ENCODE measurements at places on chromosomes 5 and 9. TPM values are rescaled to one million over a fixed set of nuclear protein-coding genes. Genes with fewer than 3 reads are reported as not detected.

GRCh38 chr9:36023260-36024048 is 13.3 kb upstream of the RECK start:
- DNase-seq: peak; percentile 74

- peak; percentile 18 for DNase-seq
Measured at GRCh38 chr5:73229271-73229670, 56.3 kb downstream of the TMEM174 start.

GRCh38 chr5:79077680-79078365 is 8.3 kb downstream of the BHMT2 start:
- peak; percentile 31 for DNase-seq

DNA sequence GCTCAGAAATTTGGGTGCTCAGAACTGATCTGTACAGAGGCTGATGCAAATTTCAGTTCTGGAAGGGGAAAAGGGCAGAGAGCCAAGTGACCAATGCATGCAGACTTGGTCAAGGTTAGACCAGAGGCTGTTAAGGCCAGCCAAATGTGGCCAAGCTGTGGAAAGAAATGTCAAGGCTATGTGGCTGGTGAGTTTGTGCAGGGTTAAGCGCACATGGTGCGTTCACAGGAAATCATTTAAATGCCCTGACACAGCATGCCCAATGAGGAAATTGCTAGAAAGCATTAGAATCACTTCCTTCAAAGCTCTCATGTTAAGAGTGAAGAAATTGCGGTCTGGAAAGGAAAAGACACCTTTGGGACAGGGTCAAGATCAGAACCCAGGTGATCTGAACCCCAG is 58.0 kb downstream of the PTPN3 start:
- DNase-seq: no peak

GRCh38 chr5:144205141-144205551 is 34.5 kb downstream of the KCTD16 start:
- peak; percentile 55 for DNase-seq

GRCh38 chr5:176525677-176526076 is 11.5 kb downstream of the RNF44 start:
- no peak for DNase-seq

- no peak for DNase-seq
Measured at GRCh38 chr9:35835216-35835632, 6.2 kb downstream of the TMEM8B start.

DNA sequence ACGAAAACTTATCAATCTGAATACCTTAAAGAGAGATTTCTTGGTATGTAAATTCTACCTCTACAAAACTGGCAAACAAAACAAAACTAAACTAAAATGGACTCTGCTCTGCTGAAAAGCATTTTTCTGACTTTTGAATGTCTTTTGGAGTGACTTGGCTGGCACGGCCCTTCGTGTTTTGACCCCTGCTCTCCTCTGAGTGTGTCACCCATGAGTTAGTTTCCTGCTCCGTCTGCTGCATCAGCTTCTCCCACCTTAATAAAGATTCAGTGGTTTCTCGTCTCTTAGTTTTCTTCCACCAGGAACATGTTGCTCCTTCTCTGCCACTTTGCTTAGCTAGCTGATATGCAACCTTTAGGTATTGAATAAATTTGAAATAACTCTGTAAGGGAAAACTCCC is 1084.0 kb upstream of the CDH18 start:
- peak; percentile 56 for DNase-seq

DNA sequence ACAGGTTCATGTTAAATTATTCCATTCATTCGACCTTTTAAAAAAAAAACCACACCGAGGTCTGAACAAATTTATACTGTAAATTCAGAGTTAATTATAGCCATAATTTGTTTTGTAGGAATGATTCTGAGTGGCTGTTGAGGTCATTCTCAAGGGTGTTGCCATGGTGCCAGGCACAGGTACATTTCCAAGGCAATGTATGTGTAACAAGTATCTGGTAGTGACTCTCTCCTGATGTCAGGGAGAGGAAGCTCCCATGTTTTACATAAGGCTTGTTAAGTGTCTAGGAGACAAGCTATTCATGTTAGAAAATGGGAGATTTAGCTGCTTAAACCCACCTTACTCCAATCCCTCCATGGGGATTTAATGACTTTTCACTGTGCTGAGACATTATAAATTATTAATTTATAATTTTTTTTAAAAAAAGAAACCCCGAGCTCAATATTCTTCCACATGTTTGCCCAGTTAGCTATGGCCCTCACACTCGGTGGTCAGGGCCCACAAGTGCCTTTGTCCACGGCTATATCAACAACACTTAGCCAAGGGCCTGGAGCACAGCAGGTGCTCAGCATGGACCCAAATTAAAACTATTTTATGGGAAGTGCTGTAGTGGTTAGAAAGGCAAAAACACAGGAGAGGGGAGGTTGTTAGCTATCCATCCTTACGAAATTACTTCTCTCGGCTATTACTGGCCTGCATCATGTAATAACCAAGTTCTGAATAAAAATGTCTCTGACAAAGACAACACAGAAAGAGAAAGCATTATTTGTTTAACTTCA is 154.6 kb upstream of the GNA14 start:
- no peak for DNase-seq

DNA sequence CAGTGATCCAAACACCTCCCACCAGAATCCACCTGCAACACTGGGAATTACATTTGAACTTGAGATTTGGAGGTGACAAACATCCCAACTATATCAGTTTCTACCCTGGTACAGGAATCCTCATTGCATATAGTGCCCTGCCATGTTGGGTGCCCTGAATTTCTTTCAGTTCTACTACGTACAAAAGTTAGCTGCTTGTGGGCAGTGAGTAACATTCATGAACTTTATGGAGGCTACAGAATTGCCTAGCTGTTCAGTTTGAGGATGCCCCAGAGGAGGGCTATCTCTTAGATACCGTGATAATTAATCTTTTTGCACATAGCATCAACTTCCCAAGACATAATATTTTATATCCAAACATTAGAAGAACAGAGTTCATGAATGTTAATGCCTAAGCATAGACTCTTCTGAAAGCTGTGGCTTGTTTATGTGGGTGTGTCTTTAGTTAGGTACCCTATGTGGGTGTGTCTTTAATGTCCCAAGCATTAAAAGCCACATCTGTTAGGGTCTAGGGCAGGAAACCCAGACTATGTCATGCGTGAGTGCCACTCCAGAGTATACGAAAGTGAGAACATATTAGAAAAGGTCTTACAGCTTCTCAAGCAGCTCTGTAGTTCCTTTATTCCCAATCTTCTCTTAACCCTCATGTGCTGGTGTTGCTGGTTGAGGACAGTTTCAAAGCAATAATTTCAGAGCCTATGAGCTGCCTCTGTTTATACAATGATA is 47.0 kb upstream of the CHD1 start:
- no peak for DNase-seq

DNA sequence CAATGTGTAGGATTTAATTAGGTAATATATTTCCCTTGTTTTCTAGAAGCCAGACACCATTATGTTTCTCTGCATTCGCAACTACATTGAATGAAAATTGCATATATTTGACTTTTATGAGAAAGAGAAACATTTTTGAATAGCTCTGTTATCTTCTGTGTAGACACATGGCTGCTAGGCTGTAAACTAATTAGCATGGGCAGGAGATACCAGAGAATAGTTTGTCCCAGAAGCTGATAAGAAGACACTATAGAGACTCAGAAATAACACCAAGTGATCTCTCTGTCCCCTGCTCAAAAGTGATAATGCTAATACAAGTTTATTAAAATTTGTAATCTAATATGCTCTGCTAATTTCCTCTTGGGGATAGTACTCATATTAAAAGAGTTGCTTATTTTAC is 198.0 kb upstream of the TUSC1 start:
- DNase-seq: no peak

GRCh38 chr9:20995616-20996015 is 35.8 kb downstream of the HACD4 start:
- no peak for DNase-seq

- DNase-seq: peak; percentile 37
Measured at GRCh38 chr9:21357479-21358460, 7.1 kb upstream of the IFNA6 start.

DNA sequence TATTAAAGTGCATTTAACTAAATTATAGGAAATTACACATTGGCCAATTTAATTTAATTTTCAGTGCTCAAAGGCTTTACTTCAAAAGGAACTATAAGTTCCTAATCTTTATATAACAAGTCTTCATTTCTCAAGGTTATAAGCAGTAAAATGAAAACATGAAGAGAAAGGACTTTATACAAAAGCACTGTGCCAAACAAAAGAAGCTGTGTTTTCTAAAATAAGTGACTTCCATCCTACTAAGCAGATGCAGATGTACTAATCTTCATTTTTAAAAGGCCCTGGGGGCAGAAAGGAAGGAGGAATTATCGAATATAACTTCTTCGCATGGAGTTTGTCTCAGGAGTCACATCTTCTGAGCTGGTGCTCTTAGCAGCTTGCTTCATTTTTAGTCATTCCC is 81.4 kb downstream of the SHC3 start:
- DNase-seq: no peak

GRCh38 chr9:129569502-129570449 is 51.1 kb downstream of the C9orf50 start:
- DNase-seq: peak; percentile 73

DNA sequence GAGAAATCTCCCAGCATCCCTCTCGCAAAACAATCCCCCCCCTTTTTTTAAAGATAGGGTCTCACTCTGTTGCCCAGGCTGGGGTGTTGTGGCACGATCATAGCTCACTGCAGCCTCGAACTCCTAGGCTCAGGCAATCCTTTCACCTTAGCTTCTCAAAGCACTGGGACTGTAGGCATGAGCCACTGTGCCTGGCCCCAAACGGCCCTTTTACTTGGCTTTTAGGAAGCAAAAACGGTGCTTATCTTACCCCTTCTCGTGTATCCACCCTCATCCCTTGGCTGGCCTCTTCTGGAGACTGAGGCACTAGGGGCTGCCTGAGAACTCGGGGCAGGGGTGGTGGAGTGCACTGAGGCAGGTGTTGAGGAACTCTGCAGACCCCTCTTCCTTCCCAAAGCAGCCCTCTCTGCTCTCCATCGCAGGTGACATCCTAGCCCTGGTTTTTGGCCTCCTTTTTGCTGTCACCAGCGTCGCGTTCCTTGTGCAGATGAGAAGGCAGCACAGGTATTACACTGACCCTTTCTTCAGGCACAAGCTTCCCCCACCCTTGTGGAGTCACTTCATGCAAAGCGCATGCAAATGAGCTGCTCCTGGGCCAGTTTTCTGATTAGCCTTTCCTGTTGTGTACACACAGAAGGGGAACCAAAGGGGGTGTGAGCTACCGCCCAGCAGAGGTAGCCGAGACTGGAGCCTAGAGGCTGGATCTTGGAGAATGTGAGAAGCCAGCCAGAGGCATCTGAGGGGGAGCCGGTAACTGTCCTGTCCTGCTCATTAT is 6.8 kb downstream of the CA9 start:
- DNase-seq: peak; percentile 65

DNA sequence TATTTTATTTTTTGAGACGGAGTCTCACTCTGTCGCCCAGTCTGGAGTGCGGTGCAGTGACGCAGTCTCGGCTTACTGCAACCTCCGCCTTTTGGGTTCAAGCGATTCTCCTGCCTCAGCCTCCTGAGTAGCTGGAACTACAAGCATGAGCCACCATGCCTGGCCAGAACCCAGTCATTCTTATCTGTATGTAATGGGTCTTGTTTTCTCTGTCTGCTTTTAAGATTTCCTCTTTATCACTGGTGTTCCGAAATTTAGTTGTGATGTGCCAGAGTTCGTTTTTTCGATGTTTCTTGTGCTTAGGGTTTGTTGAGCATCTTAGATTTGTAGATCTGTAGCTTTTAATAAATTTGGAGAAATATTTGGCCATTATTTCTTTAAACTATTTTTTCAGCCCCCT is 19.2 kb downstream of the SLC25A25 start:
- no peak for DNase-seq

- DNase-seq: no peak
Measured at GRCh38 chr5:122937914-122938313, 92.5 kb downstream of the SNX24 start.

- DNase-seq: no peak
Measured at GRCh38 chr9:97889941-97890887, 32.1 kb downstream of the TRMO start.

DNA sequence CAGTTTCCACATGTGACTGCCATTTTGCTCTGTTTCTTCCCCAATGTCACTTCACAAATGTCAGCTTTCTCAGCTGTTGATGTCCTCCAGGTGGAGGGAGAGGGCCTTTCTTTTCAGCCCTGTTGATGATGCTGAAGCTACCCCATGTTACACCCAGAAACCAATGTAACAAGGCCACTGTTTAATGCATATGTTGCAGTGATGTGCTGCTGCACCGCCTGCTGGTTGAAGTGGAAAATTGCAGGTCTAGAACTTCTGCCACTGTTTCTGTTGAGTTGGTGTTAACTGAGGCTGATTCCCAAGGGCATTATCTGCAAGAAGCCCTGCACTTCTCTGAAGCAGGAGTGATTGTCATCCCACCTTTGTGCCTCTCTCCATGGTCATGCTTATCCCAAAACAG is 428.4 kb downstream of the KDM4C start:
- no peak for DNase-seq

DNA sequence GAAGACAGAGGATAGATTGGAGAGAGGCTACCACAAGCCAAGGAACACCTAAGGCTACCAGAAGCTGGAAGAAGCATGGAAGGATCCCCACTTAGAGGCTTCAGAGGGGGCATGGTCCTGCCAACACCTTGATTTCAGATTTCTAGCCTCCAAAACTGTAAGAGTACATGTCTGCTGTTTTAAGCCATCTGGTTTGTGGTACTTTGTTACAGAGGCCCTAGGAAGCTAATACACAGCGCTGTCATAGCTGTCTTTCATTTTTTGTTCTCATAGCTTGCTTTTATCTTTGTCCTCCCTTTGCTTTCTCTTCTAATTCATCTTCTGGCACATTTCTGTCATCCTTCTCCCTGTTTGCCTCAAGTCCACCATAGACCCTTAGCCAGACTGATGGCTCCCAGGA is 104.5 kb downstream of the ATP10B start:
- no peak for DNase-seq

- DNase-seq: peak; percentile 68
Measured at GRCh38 chr5:96852759-96853158, 23.5 kb upstream of the ERAP2 start.

The HK3 gene
- not detected for total RNA-seq

The CARD9 gene
- total RNA-seq: 0.05 TPM

The INSYN2B gene
- 70.7 TPM for total RNA-seq

The IL31RA gene
- total RNA-seq: 0.27 TPM

The OLFM1 gene
- not detected for total RNA-seq

The AQP7 gene
- total RNA-seq: 0.17 TPM

The PTBP3 gene
- 36.9 TPM for total RNA-seq
